Fibroblast of skin of right biceps (primary cell): ENCODE measurements at places on chromosomes 2 and 18.

DNA sequence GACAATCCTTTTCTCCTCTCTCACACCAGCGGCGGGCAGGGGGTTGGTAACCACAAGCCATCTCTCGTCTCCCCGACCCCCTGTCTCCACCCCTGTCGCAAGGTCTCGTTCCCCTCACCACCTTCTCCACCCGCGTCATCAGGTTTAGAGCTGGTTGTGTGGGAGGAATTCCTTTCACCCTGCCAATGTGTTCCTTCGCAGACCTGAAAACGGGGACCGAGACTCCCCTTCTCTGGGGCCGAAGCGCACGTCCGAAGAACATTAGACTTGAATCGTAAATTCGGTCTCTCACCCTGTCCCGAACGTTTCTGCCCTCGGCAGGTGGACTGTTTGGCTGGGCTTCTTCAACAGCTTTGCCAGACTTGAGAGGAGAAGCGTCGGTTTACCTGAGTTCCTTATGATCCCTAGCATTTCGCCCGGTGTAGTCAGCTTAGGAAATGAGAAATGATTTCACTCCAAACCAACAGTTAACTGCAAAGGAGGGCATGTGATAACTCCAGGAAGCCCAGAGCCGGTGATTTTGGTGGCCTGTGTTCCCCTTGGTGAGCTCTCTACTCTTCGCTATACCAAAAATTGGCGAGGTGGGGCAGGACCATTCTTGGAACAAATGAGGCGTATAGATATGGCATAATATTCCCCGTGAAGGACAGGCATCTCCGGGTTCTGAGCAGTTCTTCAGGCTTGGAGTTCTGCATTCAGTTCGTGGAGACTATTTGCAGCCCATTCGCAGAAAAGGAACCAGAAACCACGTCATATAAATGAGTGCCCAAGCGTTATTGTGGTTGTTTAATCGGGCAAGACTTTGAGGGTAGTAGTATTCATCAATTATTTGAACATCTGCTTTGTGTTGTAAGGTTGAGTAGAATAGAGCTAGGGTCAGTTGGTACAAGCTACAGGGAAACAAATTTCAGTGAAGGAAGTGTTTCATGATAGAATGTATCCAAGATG, 694 bp downstream of the CFAP36 start:
- peak; percentile 27 for DNase-seq

- DNase-seq = peak; percentile 79
These were observed 25.2 kb upstream of the STON1 start for GRCh38 chr2:48504647-48505327.

DNA sequence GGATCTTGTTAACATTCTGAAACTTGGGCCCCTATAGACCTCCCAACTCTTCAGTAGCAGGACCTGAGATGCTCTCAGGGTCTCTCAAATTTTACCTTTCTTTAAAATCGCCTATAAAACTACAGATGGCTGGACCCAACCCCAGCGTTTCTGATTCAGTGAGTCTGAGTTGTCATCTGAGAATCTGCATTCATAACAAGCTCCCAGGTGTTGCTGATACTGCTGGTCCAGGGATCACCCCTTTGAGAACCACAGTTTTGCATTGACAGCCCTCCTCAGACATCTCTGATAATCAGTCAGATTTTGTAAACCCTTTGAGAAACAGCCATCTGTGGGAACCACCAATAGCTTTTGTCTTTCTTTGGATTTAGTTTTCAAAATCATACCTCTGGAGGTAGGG, 315.8 kb downstream of the CYRIA start:
- no peak for DNase-seq

DNA sequence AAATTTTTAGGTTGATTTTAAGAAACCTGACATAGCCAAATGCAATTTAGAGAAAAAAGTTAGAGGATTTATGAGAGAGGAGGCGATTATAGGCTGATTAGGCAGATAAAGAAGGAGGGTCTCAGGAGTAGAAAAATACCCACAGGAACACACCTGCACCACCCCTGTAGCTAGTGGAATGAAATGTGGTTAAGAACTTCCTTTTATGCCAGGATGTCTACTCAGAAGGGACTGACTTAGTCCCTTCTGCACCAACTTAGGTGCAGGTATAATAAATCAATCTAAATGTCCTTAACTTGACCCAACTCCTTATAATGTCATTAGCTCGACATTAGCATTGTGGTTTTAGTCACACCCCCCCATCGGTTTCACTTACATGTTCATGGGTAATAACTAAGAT, 1274.5 kb upstream of the TMEFF2 start:
- DNase-seq = no peak

- no peak for DNase-seq
These were observed 154.3 kb upstream of the CWC22 start for GRCh38 chr2:180161415-180161814.

- no peak for DNase-seq
These were observed 273.9 kb downstream of the MBD2 start for GRCh38 chr18:53950545-53950944.

DNA sequence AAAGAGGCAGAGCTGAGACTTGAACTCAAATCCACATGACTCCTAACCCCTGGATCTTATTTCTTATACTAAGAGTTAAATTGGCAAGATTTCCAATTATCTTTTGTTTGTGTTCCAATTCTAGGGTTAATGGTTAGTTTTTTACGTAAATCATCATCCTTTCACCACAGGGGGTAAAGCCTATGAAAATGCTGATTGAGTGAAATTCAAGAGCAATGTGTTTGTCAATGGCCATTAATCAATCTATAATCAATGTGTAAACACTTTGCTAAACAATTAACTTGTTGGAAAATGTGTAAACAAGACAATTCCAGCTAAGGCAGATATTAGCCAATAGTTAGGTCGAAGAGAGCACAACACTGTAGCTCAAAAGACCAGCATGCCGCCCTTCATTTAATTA, 376.5 kb upstream of the ACVR2A start:
- DNase-seq = no peak

DNA sequence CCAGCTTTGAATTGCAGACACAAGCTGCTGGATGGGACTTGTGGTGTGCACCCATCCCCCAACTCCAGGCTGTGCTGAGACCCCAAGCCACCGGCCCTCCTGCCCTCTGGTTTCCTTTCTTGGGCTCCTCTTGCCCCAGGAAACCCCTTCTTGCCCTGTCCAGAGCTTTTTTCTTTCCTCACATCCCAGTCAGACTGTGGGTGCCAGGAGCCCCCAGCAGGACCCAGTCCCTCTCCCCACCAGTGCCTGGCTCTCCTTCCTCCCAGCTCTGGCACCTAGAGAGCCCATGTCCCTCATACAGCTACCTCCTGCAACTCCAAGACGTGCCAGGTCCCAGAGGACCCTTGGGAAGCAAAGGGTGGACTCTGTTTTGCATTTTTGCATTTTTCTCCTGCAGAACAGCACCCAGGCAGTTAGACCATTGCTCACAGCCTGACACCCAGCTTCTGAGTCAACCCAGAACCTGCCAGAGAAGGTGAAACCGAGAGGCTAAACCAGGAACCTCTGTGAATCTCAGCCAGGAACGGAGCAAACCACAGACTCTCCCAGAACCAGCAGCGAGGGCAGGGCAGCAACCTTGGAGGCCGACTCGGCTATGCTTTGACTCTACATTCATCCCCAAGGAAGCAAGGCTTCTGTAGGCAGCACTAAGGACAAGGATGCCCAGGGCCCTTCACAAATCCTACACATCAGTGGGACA, 221.1 kb downstream of the ANAPC1 start:
- DNase-seq = peak; percentile 41

- no peak for DNase-seq
These were observed 13.8 kb downstream of the PDIA6 start for GRCh38 chr2:10798783-10799182.

DNA sequence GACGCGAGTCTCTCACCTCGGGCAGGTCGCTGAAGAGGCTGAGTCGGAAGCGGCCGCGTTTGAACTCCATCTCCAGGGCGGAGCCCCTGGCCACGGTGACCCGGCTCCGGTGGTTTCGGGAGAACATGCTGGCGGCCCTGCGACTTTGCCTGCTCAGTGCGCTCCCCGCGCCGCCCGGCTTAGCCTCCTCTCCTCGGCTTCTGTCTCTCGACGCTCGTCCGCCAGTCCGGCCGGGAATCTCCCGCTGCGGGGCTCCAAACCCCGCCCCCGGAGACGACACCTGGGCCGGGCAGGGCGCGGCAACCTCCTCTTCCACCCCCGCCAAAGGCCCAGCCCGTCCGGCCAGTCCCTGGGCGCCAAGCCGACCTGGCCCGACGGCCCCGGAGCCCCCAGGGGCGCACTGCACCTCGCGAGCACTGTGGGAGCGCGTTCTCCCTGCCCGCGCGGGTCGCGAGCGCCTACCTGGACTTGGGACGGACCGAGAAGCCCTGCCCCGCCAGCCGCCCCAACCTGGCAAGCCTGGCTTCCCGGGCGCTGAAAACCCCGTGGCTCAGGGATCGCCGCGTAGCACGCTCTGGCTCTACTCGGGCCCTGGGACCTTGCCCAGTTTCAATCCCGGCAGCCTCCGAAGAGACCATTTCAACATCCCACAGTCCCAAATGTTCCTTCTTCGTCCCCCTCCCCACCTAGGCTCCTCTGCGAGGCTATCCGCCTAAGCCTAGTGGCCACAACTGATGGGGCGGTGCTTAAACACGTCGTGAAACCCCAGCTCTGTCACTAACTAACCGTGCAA, at the start of gene RTKN:
Gene RTKN, minus strand, starts transcription at position 248 of the 793 bp plus-strand sequence. Its CDS starts 121 bp downstream, at position 127.
- DNase-seq = no peak

DNA sequence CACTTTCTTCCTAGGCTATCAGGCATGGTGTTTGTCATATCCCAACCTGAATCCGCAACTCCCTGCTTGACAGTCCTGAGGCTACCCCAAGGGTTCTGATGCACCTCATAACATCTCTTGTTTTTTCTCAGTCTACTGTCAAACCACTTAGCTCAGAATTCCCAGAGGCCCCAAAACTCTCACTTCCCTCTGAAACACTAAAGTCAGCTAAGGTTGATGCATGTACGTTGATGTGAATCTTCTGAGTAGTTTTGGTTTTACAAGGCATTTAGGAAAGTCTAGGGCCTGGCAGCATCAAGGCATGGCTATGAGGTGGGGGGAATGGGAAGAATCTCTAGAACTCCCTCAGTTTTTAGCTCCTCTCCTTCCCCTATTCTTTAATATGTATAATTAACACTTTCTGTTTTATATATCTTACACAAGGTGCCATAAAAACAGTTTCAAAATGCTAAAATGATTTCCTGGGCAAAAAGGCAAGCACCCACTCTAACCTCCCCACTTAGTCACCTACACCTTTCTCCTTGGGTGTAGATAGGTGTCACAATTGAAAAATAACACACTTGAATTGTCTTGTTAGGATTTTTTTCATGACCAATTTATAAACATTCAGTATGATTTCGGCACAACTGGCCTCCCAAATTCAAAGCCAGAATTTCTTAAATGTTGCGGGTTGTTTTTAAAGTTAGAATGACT, 71.4 kb upstream of the TANK start:
- no peak for DNase-seq

DNA sequence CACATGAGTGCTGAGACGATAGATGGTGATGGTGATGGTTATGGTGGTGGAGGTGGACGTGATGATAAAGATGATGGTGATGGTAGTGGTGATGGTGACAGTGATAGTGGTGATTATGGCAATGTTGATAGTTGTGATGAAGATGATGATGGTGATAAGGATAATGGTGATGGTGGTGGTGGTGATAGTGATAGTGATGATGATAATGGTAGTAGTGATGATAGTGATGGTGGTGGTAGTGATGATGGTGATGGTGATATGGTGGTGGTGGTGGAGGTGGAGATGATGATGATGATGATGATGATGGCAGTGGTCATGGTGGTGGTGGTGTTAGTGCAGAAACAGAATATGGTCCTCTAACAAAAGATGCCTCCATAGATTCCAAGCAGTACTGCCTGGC, 10.3 kb downstream of the ANTXR1 start:
- no peak for DNase-seq
